HuH-7.5 (cell line): ENCODE measurements at places on chromosomes 5 and 9.
A peak's percentile ranks its signal among the peaks of the same experiment; 100 is the strongest.

GRCh38 chr5:108271127-108271526, 110.8 kb downstream of the FBXL17 start:
- DNase-seq, result no peak

DNA sequence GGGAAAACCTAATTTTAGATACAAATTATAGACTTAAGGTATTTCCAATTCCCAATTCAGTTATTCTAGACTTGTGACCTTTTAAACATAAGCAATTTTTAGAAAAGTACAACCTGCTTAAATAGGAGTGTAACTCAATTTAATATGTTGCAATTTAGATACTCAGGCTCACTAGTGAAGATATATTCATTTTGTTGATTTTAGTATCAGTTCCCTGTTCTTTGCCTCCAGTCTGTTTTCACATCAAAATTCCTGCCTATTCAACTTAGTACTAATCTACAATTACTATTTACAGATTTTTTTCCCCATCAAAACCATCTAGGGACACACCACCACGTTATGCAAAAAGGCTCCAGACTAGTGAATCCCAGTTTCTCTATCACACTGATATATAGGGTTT, 30.4 kb downstream of the PWWP2A start:
- DNase-seq, result no peak

DNA sequence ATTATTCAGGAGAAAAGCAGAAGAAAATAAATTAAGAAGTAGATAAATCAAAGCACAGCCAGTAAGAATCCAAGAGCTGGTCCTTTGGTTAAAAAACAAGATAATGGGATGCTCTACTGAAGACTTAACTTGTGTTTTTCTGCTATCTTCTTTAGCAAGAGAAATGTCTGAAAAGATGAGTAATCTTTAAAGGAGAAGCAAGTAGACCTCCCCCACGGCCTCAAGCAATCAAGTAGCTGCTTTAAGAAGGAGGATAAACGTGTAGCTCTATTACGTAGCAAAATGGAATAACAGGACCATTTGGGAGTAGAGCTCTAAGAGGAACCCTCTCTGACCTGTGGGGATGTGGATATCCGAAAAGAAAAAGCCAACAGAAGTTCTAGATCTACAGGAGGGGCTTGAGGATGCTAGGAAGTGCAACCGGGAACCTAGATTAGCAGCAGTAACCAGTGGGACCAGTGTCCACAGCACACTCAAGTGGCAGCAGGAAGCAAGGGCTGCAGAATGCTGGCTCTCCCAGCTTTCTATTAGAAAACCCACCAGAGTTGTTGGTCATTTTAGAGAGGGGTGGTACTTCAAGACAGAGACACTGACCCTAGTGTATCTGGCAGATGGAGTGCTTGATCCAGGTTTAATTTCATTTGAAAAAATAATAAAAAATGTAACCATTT, 185.4 kb downstream of the GABBR2 start:
- peak; percentile 15 for DNase-seq

GRCh38 chr9:113343732-113344231, 3.7 kb upstream of the WDR31 start:
- DNase-seq, result no peak

DNA sequence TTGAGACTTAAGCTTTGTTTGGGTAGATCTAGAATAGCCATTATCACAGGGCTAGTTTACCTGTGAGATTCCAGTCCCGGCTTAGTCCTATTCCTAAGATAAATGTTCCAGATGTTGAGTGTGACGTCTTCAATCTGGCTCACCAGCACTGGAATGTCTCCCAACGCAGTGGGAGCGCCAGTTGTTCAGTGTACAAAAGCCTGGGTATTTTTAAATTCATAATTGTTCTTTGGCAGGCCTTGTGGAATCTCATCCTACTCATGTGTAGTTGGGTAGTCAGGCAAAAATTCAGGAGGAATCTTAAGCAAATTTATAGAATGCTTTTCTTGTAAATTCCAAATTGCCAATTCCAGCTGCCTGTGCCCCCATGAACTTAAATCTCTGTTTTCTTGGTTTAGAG, 272.6 kb upstream of the KCNN2 start:
- no peak for DNase-seq

DNA sequence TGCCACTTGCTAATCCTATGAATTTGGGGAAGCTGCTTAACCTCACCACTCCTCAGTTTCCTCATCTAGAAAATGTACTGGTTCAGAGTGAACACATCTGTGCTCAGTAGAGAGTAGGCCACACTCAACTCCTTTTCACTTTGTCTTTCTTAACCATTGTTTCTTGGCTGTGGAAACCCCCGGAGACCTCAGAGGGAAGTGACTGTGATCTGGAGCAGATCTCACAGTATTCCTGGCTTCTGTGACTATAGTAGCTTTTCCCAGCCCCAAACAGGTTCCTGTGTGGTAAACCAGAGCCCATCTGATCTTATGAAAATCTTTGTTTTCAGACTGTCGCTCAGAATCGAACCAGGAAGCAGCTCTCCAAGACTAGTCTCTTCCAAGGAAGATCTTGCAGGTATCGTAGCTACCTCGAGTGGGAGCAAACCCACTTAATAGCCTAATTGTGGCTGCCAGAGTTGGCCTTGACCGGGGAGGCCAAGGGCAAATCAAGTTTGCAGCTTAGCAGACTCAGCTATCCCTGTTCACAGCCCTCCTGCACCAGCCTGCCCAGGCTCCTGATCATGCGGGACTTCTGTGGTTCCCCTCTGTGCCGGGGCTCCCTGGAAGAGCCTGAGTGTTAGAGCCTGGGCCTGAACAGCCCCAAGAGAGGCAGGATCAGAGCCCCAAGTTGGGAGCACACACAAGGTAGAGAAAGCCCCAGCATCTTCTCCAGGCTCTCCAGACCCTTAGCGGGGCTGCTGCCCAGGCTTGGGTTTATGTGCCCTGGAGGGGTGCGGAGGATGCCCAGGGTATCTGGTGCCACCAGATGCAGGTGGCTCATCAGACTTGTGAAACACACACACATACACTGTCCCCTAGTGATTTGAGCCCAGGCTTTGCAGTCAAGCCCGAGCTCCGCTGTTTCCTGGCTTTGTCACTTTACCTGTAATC, 52.2 kb upstream of the ANGPTL2 start:
- no peak for DNase-seq
